ENCODE measurements at places on chromosomes 2 and 18.

DNA sequence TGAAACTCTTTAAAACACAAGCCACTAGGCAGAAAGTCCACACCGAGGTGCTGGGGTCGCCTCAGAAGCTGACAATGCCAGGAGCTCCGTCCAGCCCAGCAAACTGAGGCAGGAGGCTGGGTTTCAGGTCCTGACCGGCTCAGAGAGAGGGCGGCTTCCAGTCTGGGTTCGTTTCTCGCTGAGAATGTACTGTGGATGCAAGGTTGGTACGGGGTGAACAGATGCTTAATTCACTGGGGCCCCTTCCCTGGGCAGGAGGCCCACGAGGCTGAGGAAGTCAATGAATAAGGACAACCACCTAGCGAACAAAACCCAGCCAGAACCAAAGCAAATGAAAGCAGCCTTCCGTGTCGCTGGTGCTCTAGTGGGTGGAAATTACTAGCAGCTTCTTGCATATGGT, 142.0 kb downstream of the RTP5 start:
- no peak for DNase-seq

- no peak for DNase-seq
Measured at GRCh38 chr2:212960336-212960735, 191.1 kb downstream of the IKZF2 start.

DNA sequence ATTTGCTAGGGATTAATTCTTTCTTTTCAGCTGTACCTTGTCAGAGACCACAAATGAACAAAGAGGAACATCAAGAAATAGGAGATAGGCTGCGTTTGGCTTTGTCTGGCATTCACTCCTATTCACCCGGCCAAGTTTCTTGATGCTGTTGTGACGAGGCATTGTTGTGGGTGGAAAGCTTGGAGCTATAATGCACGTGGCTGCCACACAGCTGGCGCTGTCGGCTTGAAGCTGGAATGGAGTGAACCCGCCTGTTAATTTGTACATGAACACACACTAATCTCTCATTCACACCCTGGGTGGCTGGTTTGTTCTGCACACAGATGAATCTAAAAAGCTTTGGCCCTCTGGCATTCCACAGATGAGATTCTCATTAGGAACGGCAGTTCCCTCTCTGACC, 274.9 kb upstream of the GYPC start:
- no peak for DNase-seq

GRCh38 chr2:106519767-106520166, 32.6 kb downstream of the CD8B2 start:
- no peak for DNase-seq

DNA sequence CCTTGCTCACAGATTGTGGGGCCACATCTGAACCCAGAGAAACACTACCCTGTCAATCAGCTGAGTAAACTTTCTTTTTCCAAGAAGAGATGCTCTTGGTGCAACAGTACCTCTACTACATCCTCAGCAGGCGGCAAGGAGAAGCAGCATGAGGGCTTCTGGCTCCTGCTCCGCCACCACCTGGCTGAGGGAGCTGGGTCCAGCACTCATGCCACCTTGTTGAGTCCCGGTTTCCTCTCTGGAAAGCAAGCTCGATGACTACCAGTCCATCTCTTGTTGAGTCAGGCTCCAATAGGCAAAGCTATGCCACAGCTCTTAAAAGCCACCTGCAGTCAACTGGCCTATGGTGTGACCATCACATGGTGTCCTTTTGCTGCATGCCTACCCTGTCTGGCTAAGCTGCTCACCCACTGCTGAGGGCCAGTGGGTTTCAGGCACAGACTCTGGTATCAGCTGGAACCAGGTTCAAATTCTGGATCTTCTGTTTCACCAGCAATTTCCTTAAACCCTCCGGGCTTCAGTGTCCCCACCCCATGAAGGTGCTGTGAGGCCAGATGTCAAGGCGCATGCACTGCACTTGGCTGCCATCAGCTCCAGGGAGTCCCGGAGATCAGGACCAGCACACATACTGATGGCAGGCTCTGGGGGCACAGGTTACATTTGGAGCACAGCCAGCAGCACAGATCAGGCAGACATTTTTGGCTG, 42.5 kb upstream of the ACAA2 start:
- no peak for DNase-seq

GRCh38 chr2:193251909-193252308, 1057.2 kb upstream of the TMEFF2 start:
- no peak for DNase-seq

DNA sequence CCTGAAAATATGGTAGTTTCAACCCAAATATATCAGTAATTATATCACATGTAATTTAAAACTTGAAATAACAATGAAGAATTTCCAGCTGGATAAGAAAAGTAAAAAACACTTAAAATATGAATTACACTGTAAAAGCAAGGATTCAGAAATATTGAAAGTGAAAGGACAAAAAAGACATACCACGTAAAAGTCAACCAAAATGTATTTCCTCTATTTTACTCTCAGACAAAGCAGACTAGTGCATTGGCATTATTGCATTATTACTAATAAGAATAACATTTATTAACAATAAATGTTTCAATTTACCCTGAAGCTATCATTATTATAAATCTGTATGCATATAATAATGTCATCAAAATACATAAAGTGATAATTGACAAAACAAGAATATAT, 445.1 kb upstream of the TRIB2 start:
- no peak for DNase-seq

GRCh38 chr2:206154197-206154596, 5.0 kb downstream of the NDUFS1 start:
- no peak for DNase-seq
